ENCODE measurements at places on chromosomes 2 and 18.
A peak's percentile ranks its signal among the peaks of the same experiment; 100 is the strongest.

GRCh38 chr2:142502402-142502801, 371.6 kb upstream of the LRP1B start:
- no peak for DNase-seq

DNA sequence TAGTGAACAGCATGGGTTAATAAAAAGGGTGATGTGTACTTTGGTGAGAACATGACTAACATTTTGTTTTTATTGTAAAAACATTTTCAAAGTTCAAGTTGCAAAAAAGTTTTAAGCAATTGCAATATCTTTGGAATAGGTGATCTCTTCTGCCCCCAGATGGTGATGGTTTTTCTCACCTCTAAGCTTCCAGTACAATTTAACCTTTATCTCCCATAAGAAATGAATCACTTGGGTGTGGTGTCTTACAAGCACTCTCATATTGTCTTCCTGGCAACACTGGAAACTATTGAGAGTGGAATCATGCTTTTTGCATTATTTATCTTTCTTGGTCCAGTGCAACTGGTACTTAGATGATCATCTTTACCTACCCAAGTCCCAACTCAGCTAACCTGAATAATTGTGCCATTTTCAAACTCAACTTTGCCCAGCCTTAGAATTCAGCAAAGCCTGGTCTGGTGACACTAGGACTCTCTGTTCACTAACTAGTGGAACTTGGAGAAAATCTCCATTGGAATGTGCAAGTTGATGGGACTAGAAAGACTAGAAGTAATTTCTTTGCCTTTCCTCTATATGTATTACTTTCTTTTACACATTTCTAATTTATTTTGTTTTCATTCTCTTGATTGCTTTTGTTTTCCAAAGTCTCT, 964.7 kb upstream of the ZEB2 start:
- no peak for DNase-seq

DNA sequence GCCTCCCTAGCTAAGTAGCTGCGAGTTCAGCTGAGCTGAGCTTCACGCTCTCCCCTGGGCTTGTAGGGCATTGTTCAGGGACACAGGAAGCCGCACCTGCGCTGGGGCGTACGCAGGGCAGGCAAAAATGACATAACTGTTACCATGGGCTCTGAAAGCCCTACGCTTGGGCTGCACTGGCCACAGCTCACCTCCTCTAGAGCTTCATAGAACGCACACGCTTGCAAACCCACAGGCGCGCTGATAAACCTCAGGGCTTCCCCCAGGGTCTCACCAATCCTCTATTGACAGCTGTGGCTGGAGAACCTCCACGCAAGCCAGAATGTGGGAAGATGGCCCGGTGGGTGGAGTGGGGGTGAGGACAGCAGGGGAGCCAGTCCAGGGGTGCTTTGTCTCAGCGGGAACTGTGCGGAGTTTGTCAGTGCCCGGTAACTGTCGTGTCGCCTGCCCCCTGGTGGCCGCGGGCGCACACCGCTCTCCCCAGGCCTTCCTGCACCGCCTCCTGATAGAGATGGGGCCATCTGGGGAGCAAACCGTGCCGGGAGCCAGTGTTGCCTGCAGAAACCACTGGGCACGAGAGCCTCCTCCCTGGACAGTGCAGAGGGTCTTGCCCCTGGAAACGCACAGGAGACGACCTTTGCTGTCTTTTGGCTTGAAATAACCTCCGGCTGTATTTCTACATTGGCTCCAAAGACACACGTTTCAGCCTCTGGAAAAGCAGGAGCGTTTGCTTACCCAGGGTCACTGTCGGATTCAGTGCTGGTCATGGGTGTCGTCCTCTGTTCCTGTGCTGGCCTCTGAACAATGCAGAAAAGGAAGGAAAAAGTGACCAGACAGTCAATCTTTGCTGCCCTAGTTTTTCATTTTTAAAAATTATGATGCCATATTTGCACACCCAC, 17.0 kb upstream of the CIDEA start:
- peak; percentile 70 for DNase-seq

- DNase-seq = no peak
Observed at GRCh38 chr2:223797037-223797436, 40.3 kb downstream of the AP1S3 start.

DNA sequence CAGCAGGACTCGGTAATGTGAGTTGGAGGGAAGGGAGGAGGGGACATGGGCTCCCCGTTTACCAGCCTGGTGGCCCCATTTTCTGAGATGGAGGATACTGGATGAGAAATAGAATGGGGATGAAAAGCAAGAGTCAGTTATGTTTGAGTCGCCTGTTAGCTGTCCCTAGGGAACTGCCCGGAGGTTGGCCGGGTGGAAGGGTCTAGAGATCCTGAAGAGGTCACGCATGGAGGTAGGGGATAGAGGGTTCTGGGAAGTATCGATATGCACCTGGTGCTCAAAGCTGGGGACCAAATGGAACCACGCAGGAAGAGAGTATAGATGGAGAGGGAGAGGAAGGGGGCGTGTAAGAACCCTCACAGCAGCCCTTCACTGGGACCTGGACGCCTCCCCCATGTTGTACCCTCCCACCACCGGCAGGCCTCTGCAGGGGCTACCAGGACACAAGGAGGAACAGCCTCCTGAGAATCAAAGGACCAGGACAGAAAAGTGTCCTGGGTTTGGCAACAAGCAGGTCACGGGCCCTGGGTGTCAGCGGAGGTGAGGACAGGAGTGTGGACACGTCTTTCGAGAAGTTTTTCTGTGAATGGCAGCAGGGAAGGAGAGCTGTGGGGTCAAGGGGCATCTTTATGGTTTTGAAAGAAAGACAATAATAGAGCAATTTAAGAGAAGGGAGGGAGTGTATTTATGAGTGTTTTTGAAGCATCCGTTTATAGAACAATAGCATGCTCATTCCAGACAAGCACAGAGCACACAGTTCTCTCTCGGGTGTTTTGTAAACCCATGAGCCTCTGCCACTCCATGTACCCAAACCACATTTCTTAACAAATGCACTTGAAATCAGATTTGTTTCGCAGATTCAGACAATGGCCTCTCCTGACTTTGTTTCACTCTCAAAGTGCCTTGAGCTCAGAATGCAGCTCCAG, 132.2 kb downstream of the SMAD7 start:
- no peak for DNase-seq

- DNase-seq = no peak
Observed at GRCh38 chr2:120802867-120803484, 67.3 kb downstream of the GLI2 start.

DNA sequence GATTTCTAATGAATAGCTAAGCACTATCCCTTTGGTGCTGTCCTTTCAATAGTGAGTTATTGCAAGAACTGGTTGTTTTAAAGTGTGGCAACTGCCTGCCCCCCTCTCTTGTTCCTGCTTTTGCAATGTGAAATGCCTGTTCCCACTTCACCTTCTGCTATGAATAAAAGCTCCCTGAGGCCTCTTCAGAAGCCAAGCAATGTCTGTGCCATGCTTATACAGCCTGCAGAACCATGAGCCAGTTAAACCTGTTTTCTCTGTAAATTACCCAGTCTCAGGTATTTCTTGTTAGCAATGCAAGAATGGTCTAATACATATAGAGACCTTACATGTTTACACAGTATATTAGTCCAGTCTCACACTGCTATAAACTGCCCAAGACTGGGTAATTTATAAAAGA, 15.0 kb upstream of the METTL21A start:
- DNase-seq = no peak

GRCh38 chr2:82796132-82796531, 1662.9 kb downstream of the SUCLG1 start:
- no peak for DNase-seq

GRCh38 chr18:34746614-34747013, 36.5 kb downstream of the DTNA start:
- DNase-seq = no peak

DNA sequence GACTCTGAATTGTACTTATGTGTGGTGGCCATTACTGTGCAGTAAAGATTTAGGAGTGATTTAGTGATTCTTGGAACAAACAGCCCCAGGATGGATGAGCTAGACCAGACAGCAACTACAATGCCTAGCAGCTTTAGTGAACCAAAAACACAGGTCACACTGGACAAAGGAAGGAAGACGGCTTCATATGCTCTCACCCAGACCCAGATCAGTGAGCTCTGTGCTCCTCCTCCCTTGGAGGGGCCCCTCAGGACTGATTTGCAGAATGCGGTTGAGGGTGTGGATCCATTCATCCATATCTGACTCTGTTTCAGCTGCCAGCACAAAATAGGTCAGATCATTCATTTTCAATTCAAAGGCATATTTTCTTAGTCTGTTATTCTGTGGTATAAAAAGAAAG, 159.7 kb upstream of the CCDC195 start:
- DNase-seq = no peak

DNA sequence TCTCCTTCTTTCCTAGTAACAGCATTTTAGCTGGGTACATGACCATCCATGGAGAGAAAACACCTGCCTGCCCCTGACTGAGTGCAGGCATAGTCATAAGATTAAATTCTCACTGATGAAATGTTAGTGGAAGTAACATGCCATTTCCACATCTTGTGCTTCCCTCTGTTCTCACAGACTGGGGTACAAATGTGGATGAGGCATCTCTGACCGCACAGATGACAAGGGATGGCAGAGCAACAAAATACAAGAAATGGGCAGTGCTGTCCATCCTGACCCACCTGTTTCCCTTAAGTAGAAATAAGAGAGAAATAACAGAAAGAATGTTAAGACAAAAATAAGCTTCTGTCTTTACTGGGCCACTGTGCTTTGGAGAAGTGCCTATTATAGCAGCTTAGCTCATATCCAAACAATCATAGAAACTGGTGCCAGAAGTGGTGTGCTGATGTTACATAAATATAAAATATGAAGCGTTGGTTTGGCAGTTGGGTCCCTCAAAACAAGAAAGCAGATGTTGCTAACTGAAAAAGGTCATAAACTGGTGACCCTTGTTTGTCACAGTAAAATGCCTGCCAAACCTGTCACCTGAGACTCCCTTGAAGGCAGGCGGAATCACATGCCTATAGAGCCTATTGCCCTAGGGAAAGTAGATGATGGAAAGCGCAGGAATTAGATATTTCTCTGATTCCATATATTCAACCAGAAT, 72.4 kb upstream of the CCDC150 start:
- no peak for DNase-seq

GRCh38 chr2:232860593-232861241, 9.3 kb upstream of the SNORC start:
- no peak for DNase-seq

GRCh38 chr18:3528231-3528630, 78.3 kb downstream of the TGIF1 start:
- DNase-seq = no peak

GRCh38 chr18:29928081-29928480, 1114.5 kb downstream of the DSC3 start:
- DNase-seq = no peak

GRCh38 chr2:144091622-144092021, 428.3 kb downstream of the ZEB2 start:
- DNase-seq = no peak

DNA sequence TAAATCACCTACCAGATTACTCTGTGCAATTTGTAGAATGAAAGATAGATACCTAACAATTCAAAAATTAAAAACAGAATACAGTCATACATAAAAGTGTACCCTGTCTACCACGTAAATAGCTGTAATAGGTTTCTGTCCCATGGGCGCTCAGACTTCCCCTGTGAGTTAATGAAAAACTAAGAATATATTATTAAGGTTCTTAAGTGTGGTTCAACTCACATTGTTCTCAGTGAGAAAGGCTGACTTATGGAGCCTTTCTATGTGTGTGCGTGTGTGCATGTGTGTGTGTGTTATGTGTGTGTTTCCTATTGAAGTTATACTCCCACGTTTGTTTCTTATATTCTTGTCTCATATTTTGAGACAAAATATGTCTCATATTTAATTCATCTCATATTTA, 114.6 kb upstream of the CD302 start:
- no peak for DNase-seq

- DNase-seq = no peak
Observed at GRCh38 chr2:67922080-67922785, 140.6 kb downstream of the C1D start.

DNA sequence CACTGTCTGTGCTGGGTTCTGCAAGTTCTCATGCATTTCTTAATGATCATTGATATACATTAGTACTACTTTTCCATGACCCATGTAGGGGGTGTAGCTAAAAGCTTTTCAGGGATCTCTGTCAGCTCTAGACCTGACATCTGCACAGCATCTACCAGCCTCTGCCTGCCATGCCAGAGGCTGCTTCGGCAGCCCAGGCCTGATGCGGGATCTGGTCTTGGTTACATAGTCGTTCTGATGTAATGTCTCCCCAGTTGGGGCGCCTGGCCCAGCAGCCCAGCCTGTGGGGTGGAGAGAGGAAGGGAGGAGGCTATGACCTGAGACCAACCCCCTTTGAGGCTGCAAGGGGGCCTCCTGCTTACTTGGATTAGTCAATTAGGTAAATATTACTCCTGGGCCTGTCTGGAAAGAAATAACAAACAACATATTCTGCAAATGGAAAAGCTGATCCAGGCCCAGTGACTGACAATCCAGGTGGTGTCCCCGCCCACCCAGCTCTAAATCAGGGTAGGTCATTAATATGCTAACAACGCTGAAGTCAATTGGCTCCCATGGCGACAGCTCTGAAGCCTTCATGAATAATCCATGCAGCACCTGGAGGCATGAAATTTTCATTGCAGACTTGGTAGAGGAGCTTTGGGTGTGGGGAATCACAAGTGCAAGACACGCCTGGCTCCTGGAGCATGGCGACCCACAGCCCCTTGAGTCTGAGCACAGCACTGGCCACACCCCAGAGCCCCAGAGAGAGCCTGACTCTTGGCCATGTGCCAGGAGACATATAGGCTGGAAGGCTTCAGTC, 575.3 kb downstream of the CMPK2 start:
- DNase-seq = no peak
